ENCODE measurements at places on chromosomes 12 and 14. TPM values are rescaled to one million over a fixed set of nuclear protein-coding genes. Genes with fewer than 3 reads are reported as not detected.

- DNase-seq = no peak
These were observed 98.2 kb downstream of the SSPN start for GRCh38 chr12:26293612-26294011.

DNA sequence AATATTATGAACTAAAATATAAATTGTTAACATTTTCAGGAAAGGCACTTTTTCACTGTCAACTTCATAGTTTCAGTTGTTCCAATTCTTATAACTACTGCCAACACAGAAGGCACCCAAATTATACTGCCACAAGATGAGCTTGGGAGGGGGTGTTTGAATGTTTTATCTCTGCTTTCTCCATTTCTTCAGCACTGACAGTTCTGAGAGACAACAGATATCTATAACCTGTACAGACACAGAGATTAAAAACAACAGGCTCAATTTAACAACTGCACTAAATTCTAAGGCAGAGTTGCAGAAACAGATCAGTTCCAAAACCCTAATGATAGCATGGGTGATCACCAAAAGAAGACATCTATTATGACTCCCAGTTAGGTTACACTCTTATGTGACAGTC lies 12.8 kb downstream of the SCAF11 start:
- DNase-seq = no peak

Gene PTGER2
- 3.0 TPM for total RNA-seq

- DNase-seq = no peak
These were observed 61.6 kb upstream of the DAAM1 start for GRCh38 chr14:59126714-59127436.

GRCh38 chr14:92308716-92309115 lies 14.2 kb upstream of the SLC24A4 start:
- no peak for DNase-seq

- no peak for DNase-seq
These were observed 40.4 kb upstream of the DIO3 start for GRCh38 chr14:101520621-101521472.

Gene RASSF8
- total RNA-seq = 46.3 TPM

Gene RNU4-1
- total RNA-seq = 7,253 TPM

DNA sequence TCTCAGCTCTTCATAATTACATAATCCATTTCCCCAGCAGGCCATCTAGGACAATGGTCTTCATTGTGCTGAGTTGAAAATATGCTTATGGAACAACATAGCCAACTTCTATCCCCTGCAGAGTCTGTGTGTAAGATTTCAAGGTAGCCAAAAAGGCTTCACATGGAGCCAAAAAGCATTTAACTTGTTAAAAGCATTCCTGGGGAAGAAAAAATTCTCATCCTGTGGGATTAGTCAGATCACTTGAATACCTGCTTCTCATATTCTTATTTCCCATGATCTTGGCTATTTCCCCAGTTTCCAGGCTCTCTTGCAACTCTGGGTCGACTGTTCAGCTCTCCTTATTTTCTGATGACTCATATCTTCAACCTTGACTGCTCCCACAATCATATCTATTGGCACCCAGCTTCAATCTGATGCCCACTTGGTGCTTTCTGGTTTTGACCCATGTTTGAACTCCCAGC lies 178.9 kb downstream of the KLHL28 start:
- no peak for DNase-seq

Gene TTC6
- total RNA-seq = 4.6 TPM

Measured in type B pancreatic cell (in vitro differentiated cells).